ENCODE measurements at places on chromosomes 3 and 15.

GRCh38 chr3:185486394-185486793 is 12.4 kb downstream of the TMEM41A start:
- DNase-seq: no peak

DNA sequence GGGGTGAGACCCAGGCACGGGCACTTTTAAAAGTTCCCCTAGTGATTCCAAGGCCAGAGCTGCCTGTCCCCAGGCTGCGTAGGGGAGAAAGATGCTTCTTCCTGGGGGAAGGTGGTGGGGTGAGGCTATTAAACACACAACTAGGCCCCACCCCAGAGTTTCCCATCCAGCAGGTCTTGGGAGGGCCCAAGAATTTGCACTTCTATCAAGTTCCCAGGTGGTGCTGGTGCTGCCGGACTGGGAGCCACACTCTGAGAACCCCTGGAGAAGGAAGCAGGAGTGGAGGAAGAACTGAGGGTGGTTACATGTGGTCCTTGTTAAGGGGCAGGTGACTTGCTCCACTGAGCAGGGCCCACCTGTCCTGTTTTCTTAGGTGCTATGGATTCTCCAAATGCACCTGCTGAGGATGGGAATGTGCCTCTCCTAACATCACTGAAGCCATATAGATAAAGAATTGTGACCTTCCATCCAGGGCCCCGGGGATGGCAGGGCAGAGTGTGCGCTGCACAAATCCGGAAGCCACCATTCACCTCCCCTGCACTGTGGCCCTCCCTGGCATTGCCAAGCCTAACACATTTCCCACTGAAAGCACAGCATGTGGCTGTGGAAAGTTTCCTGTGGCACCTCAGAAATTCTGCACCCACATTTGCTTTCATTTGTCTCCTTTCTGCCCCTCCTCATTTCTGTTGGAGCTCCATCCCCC is 111.5 kb upstream of the MEF2A start:
- DNase-seq: no peak

DNA sequence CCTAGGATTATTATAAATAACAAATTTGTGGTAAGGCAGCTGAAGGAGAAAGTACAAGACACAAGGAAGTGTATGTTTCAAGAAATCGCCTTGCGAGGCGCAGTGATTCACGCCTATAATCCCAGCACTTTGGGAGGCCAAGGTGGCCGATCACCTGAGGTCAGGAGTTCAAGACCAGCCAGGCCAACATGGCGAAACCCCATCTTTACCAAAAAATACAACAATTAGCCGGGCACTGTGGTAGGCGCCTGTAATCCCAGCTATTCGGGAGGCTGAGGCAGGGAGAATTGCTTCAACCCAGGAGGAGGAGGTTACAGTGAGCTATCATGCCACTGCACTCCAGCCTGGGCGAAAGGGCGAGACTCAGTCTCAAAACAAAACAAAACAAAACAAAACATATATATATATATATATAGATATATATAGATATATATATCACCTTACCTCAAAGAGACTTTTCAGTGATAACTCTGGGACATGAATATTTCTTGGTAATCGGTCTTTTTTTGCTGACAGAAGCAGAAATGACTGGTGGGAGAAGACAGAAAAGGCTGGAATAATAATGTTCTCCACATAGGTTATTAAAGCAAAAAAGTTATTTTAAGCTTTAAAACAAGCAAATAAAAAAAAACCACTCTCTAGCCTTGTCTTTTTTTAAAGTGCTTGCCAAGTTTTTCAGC is 52.3 kb downstream of the TRANK1 start:
- no peak for DNase-seq

DNA sequence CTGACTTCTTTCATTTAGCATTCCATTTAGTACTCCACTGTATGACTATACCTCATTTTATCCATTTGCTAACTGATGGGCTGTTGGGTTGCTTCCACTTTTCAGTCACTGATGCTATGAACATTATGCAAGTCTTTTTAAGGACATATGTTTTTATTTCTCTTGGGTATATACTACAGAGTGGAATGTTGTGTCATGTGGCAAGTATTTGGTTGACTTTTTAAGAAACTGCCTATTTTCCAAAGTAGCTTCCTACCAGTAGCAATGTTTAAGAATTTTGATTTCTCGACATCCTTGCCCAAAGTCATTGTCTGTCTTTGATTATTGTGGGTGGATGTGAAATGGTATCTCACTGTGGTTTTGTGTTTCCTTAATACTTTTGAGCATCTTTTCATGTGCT is 110.1 kb upstream of the TPM1 start:
- no peak for DNase-seq

DNA sequence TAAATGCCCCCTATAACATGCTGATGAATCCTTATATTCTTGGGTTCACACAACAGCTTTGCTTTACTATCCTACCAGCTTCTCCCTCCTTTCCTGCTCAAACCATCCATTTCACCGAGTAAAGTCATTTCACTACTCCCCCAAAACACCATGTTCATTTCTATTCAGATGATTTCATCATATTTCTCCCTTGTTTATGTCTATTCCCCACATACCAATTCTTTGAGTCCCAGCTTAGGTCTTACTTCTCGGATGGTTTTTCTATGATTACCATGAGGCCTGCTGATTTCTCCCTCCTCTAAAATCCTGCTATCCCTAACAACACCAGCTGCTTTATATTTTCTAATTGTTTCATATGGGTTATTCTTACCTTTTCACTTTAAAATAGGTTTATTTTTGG is 231.4 kb downstream of the TIGIT start:
- no peak for DNase-seq

- no peak for DNase-seq
Observed at GRCh38 chr3:196440696-196441095, 8.5 kb upstream of the UBXN7 start.

GRCh38 chr15:69653306-69653705 is 200.7 kb downstream of the RPLP1 start:
- no peak for DNase-seq

DNA sequence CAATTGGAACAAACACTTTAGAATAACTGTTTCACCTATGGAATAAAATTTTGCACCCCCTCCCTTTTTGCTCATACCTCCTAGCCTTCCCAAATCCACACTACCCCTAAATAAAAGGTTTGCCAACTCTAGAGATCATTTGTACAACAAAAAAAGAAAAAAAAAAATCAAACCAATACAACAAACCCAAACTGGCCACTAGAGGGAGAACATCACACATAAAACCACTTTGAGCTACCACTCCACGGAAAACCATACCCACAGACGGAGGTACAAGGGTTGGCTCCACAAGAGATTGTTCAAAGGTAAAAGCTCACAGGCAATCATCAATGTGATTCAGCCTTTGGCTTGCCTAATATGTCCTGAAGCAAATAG is 47.6 kb downstream of the SETMAR start:
- peak; percentile 55 for DNase-seq

DNA sequence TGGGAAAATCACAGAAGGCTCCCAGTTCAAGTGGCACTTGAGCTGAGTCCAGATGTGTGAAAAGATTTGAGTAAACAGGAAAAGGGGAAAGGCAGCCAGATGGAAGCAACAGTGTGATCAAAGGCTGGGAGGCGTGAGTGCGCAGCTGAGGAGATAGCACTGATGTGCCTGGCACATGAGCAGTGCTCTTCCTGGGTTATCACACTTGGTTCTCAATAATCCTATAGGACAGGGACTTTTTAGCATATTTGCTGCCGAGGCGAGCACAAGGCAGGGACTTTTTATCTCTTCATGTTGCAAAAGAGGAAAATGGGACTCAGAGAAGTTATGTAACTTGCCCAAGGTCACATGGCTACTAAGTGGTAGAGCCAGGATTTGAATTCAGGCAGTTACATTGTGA is 39.6 kb downstream of the CORO2B start:
- no peak for DNase-seq

- DNase-seq: no peak
Observed at GRCh38 chr3:197794115-197794514, 3.1 kb downstream of the LRCH3 start.

GRCh38 chr3:117228466-117228865 is 518.9 kb downstream of the TUSC7 start:
- no peak for DNase-seq

GRCh38 chr3:69378112-69378802 is 7.6 kb downstream of the FRMD4B start:
- no peak for DNase-seq

GRCh38 chr3:102178817-102179216 is 256.0 kb upstream of the ZPLD1 start:
- DNase-seq: no peak

DNA sequence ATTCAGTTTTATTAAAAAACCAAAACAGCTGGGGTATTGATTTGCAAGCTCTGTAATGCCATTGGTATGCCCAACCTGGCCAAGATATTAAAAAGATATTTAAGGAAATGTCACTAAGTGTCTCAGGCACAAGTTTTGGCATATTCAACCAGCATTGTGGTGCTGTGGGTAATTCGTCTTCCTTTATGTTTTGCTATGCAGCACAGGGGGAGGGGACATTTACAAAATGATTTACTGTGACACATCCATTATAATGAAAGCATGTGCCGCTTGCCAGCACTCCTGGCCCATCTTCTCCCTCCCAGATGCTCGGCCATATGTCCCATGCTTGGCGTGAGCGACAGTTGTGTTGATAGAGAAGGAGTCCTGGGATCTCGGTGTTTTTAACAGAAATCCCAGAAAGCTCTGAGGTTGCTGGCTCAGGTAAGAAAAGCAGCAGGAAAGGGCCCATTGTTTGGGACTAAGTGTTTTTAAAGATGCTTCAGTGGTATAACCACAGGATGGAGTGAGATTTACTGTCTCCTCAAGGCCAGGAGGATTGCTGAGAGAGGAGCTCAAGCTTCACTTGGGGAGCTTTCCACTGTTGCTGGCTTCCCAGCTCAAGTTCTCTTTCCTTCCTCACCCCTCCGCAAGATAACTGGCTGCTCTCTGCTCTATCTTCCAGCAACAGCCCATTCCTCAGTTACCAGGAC is 158.2 kb upstream of the TSC22D2 start:
- no peak for DNase-seq

GRCh38 chr3:177350121-177350520 is 152.8 kb upstream of the TBL1XR1 start:
- no peak for DNase-seq

Measured in GM18507 (cell line).